ENCODE measurements at places on chromosomes 6 and 20. TPM values are rescaled to one million over a fixed set of nuclear protein-coding genes. Genes with fewer than 3 reads are reported as not detected.

Gene DTNBP1
- total RNA-seq = 8.6 TPM

Gene GPSM3
- total RNA-seq = 1.7 TPM

Gene MAS1
- total RNA-seq = not detected

Gene RAB44
- not detected for total RNA-seq

Gene PLN
- total RNA-seq = 239 TPM

Gene PI3
- total RNA-seq = not detected

Gene RAET1L
- total RNA-seq = not detected

Gene IMPG1
- total RNA-seq = not detected

Gene SLC17A1
- not detected for total RNA-seq

Gene BPIFB4
- not detected for total RNA-seq

Gene TRIM10
- not detected for total RNA-seq

Gene GRM1
- total RNA-seq = 0.07 TPM

Gene GNAS
- total RNA-seq = 1,251 TPM

Gene ZNF292
- total RNA-seq = 17.2 TPM

DNA sequence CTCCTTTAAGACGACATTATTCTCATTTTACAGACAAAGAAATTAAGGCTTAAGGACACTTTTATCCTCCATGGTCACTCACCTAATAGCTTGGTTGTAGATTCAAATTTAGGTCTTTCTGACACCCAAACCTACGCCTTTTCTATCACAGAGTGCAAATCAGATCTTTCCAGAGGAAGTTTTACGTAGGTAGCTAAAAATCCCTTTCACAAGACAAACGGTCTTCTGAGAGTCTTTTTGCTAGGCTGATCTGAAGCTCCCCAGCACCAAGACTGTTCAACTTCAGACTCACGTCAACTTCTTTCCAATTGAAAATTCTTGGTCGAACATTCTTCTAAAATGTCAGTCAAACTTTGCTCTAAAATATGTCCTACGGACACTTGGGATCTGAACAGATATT lies 46.5 kb downstream of the BLOC1S5 start:
- DNase-seq = no peak

- DNase-seq = no peak
Observed at GRCh38 chr6:72677740-72678139, 55.9 kb downstream of the KCNQ5 start.

DNA sequence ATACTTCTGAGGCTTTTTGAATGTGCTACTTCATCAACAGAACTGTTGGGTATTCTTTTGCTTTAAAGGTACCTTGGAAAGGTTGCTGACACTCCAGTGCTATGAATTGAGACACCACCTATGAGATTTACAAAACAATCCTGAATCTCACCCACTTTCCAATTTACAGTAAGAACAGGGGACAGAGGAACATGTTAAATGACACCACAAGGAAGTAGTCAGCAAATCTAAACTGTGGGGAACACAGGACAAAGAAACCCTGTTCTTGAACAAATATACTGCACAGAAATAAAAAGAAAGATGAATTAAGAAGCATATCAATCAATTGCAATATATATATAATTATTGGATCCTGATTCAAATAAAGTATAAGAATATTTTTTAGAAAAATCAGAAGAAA lies 216.7 kb upstream of the ARID1B start:
- DNase-seq = no peak

- DNase-seq = no peak
Observed at GRCh38 chr20:45459606-45460005, 9.9 kb upstream of the WFDC2 start.

DNA sequence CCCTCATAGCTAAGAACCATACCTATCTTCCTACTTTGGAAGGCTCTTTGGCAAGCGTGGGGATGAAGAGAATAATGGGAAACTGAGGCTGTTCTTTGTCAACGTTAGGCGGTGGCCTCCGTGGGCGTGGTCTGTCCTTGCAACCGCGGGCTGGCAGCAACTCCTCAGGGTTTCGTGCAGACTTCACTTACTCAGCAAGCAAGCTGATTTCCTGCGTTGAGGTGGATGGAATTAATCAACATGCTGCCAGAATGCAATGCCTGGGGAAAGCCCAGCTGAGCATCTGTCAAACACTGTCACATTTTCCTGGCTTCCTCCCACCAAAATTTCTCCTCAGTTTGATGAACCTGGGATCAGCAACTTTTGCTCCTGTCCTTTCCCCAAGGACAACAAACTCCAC lies 9.2 kb upstream of the IL17F start:
- no peak for DNase-seq

DNA sequence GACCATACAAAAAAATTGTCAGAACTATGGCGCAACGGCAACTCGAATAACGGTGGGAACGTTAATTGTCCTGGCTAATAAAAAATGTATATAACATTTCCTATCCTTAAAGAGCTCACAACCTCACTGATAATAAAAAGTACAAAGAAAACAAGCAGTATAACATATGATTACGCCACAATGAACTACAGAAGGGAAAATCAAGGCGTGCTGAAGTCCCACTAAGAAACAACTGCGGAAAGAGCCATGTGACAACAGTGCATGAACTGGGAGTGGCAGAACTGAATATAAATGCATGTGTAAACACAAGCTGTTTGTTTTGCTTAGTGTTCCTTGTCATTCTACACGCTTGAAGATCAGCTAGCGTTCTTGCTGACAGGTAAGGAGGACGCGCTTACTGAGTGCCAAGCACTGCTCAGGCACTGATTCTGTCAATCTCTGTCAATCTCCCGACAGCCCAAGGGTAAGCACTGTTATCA lies 466 bp upstream of the PSMB1 start:
- DNase-seq = no peak

GRCh38 chr6:127366282-127367022 lies 23.0 kb upstream of the ECHDC1 start:
- no peak for DNase-seq

GRCh38 chr6:151440498-151440897 lies 11.4 kb downstream of the RMND1 start:
- DNase-seq = no peak

GRCh38 chr6:165890404-165890735 lies 227.3 kb upstream of the PDE10A start:
- no peak for DNase-seq

- DNase-seq = peak; percentile 50
Observed at GRCh38 chr6:11231564-11232192, 790 bp downstream of the NEDD9 start.

GRCh38 chr6:65610746-65611145 lies 96.3 kb downstream of the EYS start:
- DNase-seq = no peak

DNA sequence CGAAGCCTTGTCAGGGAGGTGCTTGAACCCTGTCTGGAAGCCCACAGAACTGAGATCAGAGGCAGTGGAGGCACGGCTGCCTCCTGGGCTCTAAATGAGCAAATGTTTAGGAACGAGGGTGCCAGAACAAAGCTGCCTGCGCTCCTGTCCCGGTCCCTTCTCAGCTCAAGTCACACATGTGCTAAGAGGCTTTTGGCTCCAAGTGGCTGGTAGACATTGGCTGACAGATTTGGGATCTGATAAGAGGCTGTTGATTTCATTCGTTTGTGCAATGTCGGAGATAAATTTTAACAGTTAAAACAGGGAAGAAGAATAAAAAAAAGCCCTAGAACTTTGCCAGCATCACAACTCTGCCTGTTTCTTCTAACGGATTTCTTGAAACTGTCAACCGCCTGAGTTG lies 191.8 kb downstream of the NRN1 start:
- DNase-seq = no peak

DNA sequence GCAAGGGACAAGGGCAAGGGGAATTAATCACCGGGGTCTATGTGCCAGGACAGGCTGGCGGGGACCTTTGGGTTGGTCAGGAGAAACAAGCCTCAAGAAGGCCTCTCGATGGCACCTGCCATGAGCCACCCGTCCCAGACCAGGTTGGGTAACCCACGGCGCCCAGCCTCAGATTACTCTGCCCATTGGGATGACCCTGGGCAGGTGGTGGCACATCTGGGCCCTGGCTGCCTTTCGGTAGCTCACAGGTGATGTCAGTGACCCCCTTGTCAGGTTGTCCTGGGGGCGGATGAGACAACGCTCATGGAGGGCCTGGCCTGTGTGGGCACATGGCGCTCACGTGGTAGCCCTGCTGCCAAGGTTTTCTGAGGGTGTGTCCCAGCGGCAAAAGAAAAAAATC lies 152.2 kb downstream of the SYCP2 start:
- no peak for DNase-seq

- DNase-seq = no peak
Observed at GRCh38 chr6:142356201-142356883, 54.5 kb downstream of the ADGRG6 start.

DNA sequence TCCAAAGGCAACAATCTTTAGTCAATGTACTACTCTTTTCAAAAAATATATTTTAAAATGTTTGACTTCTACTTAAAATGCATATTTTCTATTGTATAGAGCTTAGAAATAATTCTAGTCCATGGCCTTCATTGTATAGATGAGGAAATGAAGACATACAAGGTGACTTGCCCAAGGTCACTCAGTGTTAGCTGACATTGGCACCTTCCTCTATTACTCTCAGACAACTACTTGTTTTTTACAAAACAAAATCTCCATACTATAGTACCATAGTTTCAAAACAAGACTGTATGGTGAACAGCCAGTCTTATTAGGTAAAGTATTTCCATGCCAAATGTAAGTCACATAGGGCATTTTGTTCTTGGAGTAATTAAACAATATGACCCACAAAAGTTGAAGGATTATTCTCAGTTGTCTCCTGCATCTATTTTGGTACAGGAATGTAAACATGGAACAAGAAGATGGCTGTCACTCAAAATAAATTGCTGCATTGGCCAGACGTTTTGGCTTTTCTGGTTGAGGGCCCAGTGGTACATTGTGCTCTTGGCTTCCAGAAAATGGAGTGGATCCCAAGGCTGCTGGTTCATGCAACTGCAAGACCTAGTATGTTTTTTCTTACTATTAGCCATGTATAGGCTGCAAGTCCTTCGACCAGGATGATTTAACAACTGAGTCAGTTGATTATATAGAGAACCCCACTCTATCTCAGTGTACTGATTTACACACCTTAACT lies 54.3 kb upstream of the NOX3 start:
- DNase-seq = no peak

GRCh38 chr6:22401932-22402331 lies 105.1 kb upstream of the PRL start:
- no peak for DNase-seq

- peak; percentile 62 for DNase-seq
Observed at GRCh38 chr6:30411515-30412207, 66.7 kb downstream of the RPP21 start.

- no peak for DNase-seq
Observed at GRCh38 chr20:57777911-57778310, 68.1 kb upstream of the PMEPA1 start.

- no peak for DNase-seq
Observed at GRCh38 chr20:19512886-19513677, 245.0 kb upstream of the RIN2 start.

DNA sequence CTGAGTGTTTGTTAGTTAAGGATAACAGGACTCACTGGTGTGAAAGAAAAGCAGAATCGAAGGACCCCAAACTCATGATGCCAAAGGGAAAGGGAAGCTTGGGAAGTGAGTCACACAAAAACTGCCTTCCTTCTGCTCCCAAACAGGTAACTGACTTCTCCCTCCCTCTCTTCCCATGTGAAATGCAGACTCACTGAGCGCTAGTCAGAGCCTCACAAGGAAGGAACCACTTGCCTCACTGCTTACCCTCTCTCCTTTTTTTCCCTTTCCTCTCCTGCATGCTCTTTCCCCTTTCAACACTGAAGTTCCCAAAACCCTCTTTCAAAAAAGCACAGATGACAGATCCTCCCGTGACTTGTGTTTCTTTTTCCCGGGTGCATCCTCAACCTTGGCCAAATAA lies 56.4 kb downstream of the LYRM4 start:
- DNase-seq = no peak

- DNase-seq = no peak
Observed at GRCh38 chr6:106469882-106470281, 109.4 kb downstream of the CRYBG1 start.

DNA sequence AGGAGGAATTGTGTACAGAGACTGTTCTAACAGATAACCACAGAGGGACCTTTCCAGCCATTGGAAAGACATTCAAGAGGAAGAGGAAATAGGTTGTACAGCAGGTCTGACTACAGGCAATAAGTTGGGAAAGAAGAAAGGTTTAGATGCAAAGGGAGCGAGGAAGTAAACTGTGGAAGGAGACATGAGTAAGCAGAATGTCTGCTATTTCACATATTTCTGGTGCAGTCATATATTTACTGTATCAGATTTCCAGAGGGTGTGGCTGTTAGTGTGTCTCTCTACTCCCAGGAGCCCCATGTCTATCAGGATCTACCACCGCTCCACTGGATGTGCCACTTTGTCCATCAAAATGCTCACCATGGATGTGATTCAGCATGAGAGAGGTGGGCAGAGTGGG lies 25.9 kb downstream of the MRS2 start:
- DNase-seq = no peak

- DNase-seq = no peak
Observed at GRCh38 chr6:37840940-37841300, 21.4 kb downstream of the ZFAND3 start.

DNA sequence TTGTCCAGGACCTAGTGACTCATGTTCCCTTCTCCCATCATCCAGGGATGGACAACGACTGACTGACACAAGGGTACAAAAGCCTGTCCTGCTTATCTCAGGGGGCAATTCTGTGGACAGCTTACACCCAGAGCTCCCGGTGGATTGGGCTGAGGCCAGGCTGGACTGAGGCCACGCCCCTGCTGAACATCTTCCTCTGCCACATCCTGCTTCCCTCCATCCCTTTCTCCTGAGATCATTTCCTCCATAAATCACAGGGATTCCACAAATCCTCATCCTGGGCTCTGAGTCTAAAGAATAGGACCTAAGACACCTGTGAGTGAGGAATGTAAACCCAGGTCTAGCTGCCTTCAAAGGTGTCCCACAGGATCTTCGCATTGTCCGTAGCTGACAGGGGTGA lies 30.4 kb upstream of the RNF24 start:
- DNase-seq = no peak

DNA sequence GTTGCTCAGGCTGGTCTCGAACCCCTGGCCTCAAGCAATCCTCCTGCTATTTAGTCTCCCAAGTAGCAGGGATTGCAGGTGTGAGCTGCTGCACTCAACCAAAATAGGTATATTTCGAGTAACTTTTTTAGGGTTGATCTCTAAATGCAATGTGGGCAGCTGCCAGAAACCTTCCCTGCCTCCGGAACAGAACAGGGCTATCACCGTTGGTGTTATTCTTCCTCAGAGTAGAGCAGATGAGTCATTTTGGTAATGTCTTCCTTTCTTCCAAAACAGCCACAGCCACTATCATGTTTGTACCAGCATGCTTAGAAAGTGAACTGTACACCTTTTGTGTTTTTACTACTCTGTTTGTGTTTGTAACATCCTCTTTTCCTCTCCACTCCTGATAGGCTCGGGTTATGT lies 44.1 kb downstream of the SNX9 start:
- no peak for DNase-seq
